ENCODE measurements at places on chromosomes 4 and X.

DNA sequence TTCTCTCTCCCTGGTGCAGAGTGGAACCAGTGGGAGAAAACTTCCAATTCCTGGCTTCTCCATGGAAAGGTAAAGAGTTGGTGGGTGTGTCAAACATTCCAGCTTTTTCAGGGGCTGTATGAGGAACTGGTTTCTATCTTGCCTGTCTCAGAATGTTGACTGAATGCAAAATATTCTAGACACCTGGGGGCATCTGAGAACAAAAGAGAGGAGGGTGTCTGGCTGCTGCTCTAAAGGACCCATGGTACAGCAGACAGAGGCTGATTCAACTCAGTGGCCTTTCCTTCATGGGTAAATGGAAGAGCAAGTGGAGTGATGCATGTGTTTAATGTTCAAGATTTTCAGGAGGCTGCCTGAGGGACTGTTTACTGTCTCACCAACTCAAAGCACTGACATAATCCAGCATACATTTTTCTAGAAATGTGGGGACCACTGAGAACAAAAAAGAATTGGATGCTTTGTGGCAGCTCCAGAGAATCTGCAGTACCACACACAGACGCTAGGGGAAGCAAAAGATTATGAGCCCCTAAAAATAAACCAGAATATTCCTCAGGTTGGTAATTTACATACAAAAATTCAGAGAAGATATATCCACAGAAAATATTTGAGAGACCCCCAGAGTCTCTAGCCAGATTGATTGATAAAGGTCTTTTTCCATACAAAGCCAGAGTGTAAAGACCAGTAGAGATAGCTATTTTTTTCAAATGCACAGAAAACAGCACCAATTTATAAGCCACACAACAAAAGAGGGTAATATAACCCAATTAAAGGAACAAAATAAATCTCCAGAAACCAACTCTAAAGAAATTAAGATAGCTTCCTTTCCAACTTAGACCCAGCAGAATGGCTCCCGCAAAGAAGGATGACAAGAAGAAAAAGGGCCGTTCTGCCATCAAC, 48.0 kb upstream of the STARD8 start:
- DNase-seq, result no peak

- no peak for DNase-seq
Observed at GRCh38 chrX:45258731-45259402, 58.2 kb upstream of the DIPK2B start.

DNA sequence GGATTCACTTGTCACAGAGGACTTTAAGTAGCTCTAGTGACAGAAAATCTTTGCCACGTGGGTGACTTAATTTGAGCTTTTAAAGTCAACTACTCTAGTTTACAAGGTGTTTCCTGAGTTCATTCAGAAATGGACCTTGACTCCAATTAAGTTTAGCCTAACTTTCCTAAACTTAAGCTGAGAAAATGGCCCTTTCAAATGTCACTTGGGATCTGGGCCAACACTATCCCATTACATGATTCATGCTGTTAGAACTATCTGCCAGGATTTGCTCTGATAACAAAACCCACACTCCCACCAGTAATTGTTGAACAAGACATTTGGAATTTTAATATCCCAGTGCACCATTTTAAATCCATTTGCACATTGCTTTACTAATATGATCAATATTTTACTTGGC, 40.8 kb downstream of the C4orf46 start:
- no peak for DNase-seq

GRCh38 chrX:118904218-118904617, 70.2 kb upstream of the LONRF3 start:
- DNase-seq, result no peak

DNA sequence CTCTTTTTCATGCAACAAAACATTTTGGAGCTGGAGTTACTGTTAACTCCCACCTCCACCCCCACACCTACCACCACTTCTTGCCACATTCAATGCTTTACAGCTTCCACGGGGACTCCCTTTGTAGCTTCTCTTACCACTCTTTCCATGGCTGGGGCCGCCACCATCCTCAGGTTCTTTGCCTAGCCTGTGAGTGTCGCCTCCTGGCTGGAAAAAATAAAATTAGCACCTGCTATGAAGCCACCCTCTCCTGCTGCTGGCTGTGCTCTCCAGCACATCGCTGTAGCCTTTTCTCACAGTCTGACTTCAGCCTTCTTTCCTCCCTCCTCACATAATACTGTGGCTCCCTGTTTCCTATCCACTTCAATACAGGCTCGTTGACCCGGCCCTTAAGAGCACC, 114.4 kb downstream of the FRAS1 start:
- no peak for DNase-seq

GRCh38 chr4:98638661-98639060, 19.8 kb downstream of the TSPAN5 start:
- no peak for DNase-seq

Measured in activated naive CD4-positive, alpha-beta T cell treated with anti-CD3 and anti-CD28 coated beads for 36 hours (primary cell).